ENCODE measurements at places on chromosomes 12 and 14. TPM values are rescaled to one million over a fixed set of nuclear protein-coding genes. Genes with fewer than 3 reads are reported as not detected.

The SRRM4 gene
- not detected for total RNA-seq

DNA sequence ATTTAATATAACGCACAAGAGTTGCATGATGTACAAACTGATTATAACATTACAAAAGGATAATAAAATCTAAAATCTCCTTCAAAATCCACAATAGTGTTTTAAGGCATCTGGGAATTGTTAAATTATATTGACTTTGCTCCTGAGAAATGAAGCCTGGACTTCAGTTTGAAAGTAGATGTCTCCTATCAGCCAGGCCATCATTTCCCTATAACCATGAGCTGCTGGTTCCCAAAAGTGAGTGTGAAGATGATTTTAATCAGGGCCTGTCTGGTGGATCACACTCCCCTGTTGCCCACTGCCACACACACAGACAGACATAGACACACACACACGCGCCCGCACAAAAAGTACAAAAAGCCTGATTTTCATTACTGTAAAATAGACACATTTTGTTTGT lies 480.7 kb downstream of the RPS29 start:
- no peak for DNase-seq

GRCh38 chr12:116200812-116201211 lies 76.7 kb downstream of the MED13L start:
- DNase-seq: no peak

- DNase-seq: no peak
These were observed 2.3 kb upstream of the NEUROD4 start for GRCh38 chr12:55017416-55017925.

DNA sequence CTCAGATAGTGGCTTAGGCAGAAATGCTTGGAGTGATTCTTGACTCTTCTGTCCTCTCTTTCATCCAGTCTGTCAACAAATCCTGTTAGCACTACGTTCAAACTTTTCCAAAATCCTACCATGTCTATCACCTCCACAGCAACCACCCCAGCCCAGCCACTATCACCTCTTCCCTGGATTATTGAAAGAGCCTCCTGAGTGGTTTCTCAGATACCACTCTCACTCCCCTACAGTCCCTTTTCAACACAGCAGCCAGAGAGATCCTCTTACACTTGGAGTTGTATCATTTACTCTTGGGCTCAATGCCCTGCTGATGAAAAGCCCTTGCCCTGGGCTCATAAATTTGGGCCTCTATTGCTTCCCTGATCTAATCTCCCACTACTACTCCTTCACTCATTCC lies 218.9 kb downstream of the EXOC5 start:
- DNase-seq: no peak

All from HT1080 (cell line).